Kidney (tissue), 22 donors: ENCODE measurements at places on chromosomes 7 and 10. TPM values are rescaled to one million over a fixed set of nuclear protein-coding genes. Genes with fewer than 3 reads are reported as not detected.

The COL13A1 gene
- 4.0 TPM for polyA plus RNA-seq

The SPDYE18 gene
- not detected for polyA plus RNA-seq

The MAGI2 gene
- 4.4 TPM for polyA plus RNA-seq

The PRSS2 gene
- not detected for polyA plus RNA-seq

The ZNF138 gene
- 6.3 TPM for polyA plus RNA-seq
